ENCODE measurements at places on chromosomes 12 and 14.

DNA sequence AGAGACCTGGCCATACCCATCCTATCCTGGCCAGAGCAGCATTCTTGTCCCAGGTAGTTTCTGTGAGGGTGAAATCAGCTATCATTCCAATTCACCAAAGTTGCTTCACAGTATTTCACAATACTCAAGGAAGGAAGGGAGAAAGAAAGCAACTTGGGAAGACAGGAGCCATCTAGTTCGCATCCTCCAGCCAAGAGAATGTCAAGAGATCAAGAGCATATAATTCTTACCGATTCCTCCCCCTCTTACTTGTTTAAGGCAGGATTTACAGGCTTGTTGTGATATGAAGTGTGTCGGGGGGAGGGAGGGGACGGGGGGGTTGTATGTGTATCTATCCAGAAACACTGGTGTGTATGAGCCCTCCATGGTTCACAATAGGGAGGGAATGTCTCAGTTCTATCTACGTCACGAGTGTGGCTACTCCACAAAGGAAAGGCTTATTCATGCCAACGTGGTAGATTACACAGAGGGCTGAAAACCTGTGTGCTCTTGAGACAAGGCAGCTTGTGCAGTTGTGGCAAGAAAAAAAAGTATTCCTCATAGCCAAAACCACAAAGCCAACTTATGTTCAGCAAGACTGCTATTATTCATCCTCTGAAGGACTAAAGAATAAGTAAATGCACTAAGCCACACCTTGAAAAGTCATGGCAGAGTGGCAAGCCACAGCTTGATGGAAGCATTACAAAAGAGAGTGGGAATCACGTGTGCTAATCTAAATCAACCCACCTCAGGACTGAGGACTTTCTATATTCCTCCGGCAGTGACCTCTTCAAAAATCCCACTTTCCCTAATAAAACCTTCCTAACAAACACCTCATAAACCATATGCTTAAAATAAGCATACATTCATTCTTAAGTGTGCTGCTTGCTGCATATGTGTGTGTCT, 35.0 kb downstream of the CORO1C start:
- no peak for DNase-seq

GRCh38 chr14:87230726-87231125, 762.3 kb downstream of the GALC start:
- DNase-seq = no peak

- peak; percentile 15 for DNase-seq
Measured at GRCh38 chr12:121038861-121039668, at the start of gene OASL. Gene OASL (minus strand): TSS chr12:121039246. CDS start chr12:121038971, 275 bp downstream.

DNA sequence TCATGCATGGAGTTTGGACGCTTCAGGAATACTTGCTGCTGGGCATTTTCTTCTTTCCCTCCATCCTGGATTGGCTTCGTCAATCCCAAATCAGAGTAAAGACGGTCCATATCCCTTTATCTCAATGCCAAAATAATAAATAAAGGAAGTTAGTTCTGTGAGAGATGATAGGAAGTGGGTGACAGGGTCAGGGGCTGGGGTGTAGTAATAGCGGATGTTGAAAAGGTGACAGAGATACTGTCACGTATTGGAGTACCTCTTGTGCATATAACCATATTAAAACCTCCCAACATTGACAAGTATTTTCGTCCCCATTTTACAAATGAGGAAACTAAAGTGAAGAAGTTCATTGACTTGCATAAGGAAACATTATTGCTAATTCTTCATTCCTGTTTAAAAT, 12.4 kb downstream of the MAGOHB start:
- no peak for DNase-seq

DNA sequence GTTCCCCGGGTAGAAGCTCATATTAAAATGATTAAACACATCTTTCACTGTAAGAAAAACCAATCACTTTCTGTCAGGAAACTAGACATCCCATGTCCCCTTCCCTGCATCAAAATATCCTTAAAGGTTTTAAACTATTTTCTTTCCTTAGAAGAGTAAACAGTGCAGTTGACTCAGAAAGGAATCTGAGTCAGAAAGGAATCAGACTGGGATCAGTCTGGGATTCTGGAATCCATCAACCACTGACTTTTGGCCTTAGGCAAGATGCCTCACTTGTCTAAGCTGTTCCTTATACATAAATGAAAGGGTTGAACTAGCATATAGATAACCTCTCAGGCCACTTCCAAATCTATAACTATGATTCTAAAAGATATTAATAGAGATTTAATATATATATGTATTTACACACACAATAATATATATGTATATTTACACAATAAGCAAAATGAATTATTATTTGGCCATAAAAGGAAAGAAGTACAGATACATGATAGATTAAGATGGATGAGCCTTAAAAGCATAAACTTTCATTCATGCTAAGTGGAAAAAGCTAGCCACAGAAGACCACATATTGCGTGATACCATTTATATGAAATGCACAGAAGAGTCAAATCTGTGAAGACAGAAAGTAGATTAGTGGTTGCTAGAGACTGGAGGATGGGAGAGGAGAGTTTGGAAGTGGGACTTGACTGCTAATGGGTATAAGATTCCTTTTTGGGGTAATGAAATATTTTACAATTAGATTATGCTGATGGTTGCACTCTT, 114.4 kb downstream of the SLC38A1 start:
- no peak for DNase-seq

GRCh38 chr12:4152145-4152795, 121.3 kb upstream of the CCND2 start:
- no peak for DNase-seq

GRCh38 chr12:117214797-117215196, 24.5 kb upstream of the FBXO21 start:
- DNase-seq = no peak

DNA sequence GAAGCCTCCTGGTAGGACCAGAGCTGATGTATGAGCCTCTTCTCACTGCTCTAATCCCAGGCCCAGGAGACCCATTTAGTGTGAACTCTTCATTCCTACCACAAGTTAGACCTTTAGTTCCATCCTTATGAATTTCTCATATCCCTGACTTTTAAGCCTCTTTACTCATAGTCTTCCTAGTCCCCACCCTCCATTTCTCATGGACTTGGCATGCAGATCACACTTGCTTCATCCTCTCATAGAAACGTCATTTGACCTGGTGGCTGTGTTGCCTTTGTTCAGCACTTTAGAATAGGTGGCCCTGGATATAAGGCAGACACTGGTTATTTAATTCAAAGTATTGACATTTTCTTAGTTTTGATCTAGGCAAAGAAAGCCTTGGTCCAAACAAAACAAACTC, 99.5 kb downstream of the SLC16A7 start:
- DNase-seq = no peak

DNA sequence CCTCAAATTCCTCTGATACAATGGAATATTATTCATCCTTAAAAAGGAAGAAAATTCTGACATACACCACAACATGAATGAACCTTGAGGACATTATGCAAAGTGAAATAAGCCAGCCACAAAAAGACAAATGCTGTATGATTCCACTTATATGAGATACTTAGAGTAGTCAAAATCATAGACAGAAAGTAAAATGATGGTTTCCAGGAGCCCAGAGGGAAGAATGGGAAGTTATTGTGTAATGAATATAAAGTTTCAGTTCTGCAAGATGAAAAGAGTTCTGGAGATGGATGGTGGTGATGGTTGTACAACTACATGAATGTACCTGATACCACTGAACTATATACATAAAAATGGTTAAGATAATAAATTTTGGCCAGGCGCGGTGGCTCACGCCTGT, 18.3 kb downstream of the VWF start:
- no peak for DNase-seq

- DNase-seq = no peak
Measured at GRCh38 chr12:1131811-1132224, 140.8 kb downstream of the ERC1 start.

DNA sequence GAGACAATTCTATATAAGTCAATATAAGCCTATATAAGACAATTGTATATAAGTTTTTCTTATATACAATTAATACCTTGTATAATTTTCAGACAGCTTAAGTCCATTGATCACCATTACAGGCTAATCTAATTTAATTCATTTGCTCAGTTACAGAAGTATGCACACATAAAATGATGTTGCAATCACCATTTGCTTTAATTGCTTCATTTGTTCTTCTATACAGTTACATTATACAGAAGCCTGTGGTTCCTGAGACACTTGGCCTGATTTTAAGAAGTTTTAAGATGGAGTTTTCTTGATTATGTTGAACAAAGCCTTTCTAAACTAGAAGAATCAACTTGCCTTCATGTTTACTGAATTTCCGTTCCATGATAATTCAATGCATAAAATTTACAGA, 314.6 kb upstream of the PDE3A start:
- no peak for DNase-seq

- DNase-seq = no peak
Measured at GRCh38 chr14:61388173-61388975, 67.0 kb downstream of the PRKCH start.

- DNase-seq = no peak
Measured at GRCh38 chr12:123513805-123514204, 19.7 kb downstream of the RILPL1 start.

DNA sequence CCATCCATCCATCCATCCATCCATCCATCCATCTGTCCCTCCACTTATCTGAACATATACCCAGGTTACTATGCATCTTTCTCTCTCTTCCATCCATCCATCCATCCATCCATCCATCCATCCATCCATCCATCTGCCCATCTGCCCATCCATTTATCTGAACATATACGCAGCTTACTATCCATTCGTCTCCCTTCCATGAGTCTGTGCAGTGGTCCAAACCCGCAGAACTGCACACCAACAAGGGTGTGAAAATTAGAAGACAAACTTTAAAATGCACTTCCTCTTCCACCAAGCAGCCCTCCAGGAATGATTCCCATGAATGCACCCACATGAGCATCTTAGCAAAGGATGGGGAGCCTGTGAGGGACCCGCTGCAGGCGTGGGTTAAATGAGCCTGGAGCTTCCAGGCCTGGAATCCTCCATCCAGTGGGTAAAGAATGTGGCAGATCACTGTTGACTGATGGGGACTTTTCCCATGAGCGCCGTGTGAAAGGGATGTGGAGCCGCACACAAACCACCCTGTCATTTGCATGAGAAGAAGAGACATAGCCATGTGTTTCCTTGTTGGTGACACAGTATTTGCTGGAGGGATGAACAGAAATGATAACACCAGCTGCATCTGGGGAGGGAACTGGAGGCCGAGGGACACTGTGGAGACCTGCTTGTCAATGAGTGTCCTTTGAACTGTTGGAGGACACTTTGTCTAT, 376.6 kb downstream of the ADGRD1 start:
- no peak for DNase-seq

DNA sequence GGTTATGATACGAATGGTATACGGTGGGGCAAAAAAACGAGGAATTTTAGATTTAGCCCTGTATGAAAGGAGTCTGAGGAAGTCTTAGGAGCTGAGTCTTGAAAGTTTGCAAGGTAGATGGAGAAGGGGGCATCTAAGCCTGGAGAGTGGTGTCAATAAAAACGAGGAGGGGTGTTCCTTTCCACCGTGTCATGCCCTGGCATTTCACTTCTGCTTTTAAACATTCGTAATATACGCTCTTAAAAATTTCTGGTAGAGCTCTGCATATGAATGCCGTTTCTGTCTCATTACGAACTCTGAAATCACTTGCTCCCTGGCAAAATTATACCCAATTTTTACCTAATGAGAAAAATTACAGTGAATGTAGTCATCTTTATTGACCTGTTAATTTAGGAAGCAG, 170.2 kb downstream of the ERC1 start:
- DNase-seq = no peak

DNA sequence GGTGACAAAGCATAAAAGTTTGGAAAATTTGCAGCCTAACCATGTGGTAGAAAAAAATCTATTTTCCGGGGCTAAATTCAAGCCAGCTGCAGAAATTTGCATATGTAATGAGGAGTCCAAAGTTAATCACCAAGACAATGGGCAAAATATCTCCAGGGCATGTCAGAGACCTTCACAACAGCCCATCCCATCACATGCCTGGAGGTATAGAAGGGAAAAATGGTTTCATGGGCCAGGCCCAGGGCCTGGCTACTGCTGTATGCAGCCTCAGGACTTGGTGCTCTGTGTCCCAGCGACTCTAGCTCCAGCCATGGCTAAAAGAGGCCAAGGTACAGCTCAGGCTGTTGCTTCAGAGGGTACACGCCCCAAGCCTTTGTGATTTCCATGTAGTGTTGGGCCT, 655.8 kb upstream of the MGAT4C start:
- no peak for DNase-seq

DNA sequence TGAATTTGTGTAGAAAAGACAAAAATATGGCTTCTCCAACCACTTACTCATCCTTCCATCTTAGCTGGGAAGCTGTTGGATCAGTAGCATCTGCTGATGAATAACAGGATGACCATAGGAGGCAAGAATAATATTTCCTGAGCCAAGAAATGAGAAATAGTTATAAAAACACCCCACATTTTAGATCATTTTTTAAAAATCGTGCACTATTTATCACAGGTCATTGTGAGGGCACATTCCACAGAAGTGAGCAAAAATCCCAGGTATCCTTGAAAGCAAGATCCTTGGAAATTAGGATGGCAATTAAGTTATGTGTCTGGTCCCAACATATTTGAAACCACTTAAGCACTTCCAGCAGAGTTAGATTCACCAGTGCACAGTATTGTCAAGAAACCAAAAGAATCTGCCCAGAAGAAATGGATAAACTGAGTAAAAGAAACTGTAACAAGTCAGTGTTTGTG, 8.4 kb downstream of the FAR2 start:
- no peak for DNase-seq

DNA sequence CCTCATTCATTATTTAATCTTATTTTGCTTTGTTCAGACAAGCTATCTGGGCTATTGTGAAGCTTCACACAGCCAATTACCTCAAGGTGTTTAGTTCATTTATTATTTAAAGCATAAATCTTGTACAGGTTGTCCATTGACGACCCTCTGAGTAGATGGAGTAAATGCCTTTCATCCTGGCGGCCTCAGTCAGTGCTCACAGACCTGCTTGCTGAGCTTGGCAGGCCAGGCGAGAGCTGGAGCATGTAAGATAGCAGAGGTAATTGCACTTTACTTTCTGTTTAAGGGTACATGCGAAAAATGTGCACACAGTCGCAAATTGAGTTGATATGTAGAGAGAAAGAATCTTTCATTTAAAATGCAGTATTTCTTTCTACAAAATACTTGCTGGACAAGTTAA, 224.4 kb downstream of the NPAS3 start:
- DNase-seq = no peak

DNA sequence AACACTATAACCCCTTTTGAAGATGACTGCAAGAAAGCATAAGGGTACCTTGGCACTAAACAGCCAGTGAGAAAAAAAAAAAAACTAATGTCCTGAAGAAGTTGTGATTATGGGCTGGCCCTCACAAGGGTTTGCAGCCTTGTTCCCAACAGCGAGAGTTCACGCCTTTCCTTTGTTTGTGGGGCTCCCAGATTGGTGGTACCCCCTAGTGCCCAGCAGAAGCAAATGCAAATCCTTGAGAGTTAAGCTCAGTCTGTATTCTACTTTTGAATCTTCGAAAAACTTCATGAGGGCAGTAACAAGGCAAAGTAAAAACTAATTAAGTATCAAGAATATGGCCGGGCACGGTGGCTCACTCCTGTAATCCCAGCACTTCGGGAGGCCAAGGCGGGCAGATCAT, 238.9 kb upstream of the LMO3 start:
- no peak for DNase-seq

GRCh38 chr14:51581017-51581881, 70.5 kb upstream of the FRMD6 start:
- no peak for DNase-seq

All from activated T-helper 1 cell treated with anti-CD3 and anti-CD28 coated beads, Interleukin-2, amount 50 U/mL, for 16 hours (primary cell).